Omental fat pad (tissue), 4 donors: ENCODE measurements at places on chromosomes 6 and 20.

DNA sequence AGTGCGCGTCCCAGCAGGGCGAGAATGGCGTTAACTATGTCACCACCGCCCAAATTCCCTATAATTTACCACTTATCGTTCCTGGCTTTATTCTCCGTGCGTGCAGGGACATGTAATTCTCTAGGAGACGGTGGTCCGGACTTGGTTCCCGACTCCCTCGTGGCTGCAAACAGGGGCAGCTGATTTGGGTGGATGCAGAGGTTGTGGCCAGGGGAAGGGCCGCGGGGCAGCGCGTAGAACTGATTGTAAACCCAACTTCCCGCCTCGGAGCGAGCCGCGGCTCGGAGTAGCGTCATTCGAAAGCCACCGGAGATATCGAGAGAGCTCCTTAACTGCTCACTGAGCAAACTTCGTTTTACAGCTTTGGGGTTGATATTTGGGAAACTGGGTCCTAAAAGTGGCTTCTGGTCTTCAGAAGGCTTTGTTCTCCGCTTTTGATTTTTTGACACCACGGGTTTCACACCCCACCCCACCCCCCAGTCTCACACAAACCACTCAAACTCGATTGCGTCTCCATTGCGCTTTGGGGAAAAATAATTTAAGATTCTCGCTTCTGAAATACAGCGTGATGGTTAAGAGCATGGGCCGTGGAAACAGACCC lies 17.5 kb upstream of the ZSCAN9 start:
- no peak for DNase-seq

DNA sequence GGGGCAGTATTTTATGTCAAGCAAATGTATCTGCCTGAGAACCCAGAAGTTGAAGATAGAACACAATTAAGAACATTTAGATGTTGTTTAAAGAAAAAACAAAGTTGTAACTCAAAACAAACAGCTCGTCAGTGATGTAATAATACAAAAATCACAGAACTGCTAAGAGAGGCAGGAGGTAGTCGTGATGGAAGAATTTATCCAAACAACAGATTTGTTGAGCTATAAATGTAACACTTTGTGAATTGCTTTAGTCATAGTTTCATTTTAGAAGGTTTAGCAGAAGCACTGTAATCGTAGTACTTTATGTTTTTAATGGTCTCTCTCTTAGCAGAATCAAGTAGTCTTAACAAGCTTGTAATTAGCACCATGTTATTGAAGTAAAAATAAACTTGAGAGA lies 73.6 kb downstream of the SCAF8 start:
- DNase-seq, result no peak

DNA sequence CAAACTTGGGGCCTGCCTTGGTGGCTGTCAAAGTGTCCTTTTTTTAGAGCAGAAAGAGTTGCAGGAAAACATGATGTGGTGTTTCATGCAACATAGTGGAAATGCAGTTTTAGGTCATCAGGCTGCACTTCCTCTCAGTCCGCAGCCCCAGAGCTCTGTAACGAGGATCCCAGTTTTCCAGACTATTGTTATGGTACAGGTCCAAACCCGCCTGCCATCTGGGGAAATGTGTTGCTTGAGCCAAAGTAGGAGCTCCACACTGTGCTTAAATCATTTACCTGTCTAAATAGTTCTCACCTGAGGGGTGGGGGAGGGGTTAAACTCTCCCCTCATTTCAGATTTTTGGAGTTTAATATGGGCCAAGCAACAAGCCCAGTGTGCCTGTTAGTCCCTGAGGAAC lies 59.8 kb downstream of the GOPC start:
- no peak for DNase-seq

- no peak for DNase-seq
Observed at GRCh38 chr20:19903168-19903811, 113.9 kb upstream of the NAA20 start.

GRCh38 chr6:154319231-154319858 lies 37.3 kb downstream of the IPCEF1 start:
- DNase-seq, result no peak

DNA sequence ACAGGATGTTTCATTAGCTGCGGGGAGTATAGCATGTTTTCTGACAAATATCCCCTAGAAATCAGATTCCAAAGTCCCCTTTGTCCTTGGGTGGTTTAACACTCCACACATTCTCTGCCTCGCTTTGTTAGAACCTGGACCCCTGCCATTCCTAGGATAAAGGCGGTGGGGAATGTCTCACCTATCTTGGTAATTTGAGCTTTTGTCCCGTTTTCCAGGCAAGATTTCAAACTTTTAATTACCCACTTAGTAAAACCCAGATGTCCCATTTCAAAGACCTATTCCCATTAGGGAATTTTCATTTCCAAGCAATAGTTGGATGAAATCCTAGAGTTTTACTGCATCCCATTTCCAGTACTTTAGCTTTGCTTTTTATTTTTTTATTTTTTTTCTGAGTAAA lies 501.0 kb upstream of the MAP3K7 start:
- no peak for DNase-seq

DNA sequence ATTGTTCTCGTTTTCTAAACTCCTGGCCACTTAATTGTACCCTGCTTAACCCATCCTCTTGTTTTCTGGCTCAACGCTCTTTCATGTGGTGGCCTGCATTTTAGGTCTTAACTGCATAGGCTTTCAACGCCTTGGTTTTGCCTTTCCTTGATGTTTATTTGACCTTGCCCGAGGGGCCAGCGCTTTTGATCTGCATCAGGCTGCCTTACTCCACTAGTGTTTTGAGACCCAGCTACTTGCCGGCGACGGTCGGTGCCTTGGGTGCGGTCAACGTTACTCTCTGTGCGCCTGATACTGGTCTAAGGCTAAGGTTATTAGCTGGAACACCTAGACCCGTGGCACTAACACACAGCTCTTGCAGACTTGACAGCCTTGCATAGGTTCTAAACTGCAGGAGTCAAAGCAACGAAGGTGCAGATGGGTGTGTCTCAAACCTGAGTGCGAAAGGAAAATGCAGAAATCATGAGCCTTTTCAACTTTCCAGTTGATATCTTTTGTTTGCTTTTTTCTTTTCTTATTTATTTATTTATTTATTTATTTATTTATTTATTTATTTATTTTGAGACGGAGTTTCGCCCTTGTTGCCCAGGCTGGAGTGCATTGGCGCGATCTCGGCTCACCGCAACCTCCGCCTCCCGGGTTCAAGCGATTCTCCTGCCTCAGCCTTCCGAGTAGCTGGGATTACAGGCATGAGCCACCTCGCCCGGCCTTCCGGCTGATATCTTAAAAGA lies 138.8 kb downstream of the HFE start:
- no peak for DNase-seq

DNA sequence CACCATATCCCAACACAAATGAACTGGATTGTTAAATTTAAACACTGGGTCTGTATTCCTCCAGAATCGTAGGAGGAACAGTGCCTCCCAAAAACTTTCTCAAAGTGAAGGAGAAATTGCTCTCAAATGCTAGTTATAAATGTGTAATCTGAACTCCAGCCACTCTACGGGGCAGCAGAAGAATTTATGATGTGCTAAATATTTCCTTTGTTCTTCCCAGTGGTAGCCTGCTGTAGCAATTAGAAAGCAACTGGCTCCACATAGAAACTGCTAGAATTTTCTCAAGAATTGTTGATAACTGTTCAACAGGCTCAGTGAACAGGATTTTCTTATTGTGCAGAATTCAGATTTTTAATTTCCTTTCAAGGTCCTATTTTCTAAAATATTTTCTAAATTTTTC lies 49.8 kb upstream of the EYA4 start:
- no peak for DNase-seq

GRCh38 chr20:16167423-16168130 lies 405.7 kb downstream of the KIF16B start:
- DNase-seq, result no peak

- no peak for DNase-seq
Observed at GRCh38 chr20:32624687-32625345, 39.7 kb upstream of the NOL4L start.

- DNase-seq, result no peak
Observed at GRCh38 chr6:131197716-131198115, 62.4 kb downstream of the AKAP7 start.

GRCh38 chr6:43673444-43674084 lies 14.0 kb downstream of the MRPS18A start:
- DNase-seq, result no peak

DNA sequence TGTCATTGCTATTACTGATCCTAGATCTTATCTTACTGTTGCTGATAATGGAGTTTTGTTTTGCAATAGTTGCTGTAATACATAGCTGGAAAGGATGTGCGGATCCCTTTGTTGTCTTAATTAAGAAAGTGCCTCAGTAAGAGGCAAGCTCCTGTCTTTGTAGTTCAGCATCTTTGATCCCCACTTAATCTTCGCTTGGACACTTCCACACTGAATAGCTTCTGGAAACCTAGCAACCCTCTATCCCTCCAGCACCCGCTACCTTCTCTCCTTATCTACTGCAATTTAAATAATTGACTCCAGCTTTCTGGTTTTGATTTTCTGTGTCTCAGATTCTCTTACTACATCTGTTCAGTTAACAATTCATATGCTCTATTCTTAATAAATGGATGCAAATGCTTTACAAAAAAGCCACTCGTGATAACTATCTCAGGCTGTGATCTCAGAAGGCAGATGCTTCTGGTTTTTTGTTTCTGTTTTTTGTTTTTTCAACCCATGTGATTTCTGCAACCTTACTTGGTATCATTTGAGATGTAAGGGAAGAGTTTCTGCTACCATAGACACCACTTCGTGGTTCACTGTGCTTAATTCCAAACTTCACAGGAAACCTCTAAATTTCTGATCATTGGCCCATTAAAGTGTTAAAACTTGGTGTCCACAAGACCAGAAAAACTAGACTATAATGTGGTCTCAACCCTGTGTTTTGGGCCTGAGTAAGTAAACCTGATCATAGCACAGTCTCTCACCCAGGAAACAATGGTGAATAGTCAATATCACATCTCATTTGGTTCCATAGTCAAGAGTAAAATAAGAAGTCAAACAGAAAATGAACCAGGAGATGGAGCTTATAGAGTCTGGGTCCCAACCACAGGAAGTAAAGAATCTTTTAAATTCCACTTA lies 352.1 kb upstream of the SOX4 start:
- DNase-seq, result no peak

DNA sequence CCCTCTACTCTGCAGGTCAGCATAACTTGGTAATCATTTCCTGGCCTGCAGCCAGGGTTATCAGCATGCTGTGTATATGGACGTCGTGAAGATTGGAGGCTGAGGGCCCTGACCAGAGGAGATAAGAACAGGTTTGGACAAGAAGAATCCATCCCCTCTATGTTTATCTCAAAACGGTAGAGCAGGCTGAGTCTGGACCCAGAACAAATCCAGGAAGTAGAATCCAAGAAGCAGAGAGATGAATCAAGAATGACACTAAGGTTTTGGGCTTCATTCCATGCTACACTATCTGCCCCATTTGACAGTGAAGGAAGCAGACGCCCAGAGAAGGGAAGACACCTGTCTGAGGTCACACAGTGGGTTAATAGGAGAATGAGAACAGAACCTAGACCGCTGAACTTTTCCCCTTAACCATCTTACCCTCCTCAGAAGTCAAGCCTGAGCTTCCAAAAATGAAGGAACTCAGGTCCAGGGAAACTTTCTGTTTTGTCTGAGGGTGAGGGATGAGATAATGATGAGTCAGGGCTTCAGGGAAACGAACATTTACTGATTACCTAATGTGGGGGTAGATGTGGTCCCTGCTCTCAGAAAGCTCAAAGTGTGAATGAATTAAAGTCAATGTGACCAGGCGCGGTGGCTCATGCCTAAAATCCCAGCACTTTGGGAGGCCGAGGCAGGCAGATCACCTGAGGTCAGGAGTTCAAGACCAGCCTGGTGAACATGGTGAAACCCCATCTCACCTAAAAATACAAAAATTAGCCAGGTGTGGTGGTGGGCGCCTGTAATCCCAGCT lies 9.4 kb upstream of the COMMD7 start:
- DNase-seq, result no peak

GRCh38 chr6:157853018-157853805 lies 30.2 kb downstream of the SNX9 start:
- DNase-seq, result no peak

DNA sequence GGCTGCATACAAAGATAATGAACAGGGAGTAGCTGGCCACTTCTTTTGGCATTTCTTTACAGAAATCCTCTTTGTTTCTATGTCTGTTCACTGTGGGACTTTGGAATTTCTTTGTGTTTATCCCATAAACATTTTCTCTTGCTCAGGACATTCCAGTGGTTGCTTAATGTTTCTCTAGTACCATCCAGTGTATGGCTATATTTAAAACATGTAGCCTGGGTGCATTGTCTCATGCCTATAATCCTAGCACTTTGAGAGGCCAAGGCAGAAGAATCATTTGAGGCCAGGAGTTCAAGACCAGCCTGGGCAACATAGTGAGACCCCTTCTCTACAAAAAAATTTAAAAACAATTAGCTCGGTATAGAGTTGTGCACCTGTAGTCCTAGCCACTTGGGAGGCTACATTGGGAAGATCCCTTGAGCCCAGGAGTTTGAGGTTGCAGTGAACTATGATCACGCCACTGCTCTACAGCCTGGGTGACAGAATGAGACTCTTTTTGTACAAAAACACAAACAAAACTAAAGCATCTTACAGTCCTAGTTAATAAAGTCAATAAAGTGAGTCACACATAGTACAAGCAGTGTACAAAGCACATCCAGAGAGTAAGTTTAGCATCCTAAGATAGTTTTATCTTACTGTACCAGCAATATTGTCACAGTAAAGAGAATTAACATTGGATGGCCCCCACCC lies 63.3 kb downstream of the ZFAND3 start:
- DNase-seq, result no peak

- DNase-seq, result no peak
Observed at GRCh38 chr20:40997116-40997515, 31.5 kb upstream of the TOP1 start.

DNA sequence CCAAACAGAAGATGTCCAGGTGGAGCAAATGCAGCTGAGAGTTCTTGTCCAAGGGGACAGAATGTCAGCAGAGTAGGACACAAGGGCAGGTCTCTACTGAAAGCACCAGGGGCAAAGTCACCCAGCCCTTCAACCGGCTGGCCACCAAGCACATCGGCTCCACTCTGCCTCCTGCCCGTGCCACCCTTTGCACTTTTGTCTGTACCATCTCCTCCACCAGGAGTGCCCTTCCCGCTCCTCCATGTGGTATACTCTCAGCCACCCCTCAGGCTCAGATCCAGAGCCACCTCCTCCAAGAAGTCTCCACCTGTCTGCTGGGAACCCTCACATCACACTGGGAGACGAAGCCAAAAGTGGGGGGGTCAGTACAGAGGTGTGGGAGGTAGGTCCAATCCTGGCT lies 4.1 kb upstream of the HSPA12B start:
- no peak for DNase-seq

- no peak for DNase-seq
Observed at GRCh38 chr6:45049188-45049843, 278.8 kb upstream of the RUNX2 start.

DNA sequence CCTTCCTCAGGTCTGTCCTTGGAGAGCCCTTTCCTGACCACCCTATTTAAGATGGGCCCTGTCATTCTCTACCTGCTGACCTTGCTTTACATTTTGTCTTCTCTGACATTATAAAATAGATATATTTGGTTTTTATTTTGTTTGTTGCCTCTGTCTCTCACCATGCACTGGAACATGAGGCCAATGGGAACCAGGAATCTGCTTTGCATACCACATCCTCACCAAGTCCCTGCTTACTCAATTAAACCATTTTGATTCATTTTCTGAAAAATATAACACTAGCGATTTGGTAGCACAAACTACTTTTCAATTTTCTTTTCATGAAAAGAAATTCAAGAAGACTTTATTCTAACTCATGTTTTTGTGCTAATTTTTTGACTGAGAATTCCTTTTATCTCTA lies 32.8 kb upstream of the POPDC3 start:
- no peak for DNase-seq

GRCh38 chr20:1212607-1213396 lies 9.5 kb downstream of the C20orf202 start:
- no peak for DNase-seq
